ENCODE measurements at places on chromosomes 2 and 18.

- no peak for DNase-seq
Measured at GRCh38 chr2:172445851-172446250, 18.5 kb downstream of the ITGA6 start.

DNA sequence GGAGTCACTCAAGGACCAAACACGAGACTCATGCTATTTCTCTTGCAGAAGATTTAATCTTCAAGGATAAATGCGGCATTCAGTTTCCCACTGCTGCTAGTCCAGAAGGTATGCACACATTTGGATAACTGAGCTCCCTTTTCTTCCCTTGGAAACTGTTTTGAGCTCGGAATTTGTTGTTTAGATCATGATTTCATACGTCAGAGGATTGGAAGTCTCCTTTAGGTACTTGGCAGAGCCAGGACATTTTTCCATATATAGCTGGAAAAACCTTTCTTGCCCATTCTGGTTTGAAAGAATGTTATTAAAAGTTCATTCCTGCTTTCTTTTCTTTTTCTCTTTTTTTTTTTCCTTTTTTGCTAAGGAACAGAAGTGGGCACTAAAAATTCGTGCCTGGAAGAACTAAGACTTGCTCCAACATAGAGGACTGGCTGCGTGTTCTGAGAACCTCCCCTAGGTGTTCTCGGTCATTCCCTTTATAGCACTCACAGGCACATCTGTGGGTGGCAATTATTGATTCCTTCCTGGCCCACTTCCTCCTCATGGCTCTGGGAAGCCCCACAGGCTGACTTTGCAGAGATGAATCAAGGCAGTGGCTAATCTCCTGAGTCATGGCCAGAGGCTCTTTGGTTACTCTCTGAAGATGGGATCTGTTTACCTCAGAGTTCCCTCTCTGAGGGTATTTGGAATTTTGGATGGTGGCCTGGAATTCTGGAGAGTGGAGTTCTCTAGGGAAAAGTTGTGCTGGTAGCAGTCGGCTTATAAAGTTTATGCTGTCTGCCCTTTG, 104.8 kb downstream of the PLCL1 start:
- no peak for DNase-seq

GRCh38 chr2:58039170-58039611, 7.4 kb upstream of the VRK2 start:
- no peak for DNase-seq

GRCh38 chr18:46174342-46175041, 70.3 kb downstream of the HAUS1 start:
- no peak for DNase-seq

DNA sequence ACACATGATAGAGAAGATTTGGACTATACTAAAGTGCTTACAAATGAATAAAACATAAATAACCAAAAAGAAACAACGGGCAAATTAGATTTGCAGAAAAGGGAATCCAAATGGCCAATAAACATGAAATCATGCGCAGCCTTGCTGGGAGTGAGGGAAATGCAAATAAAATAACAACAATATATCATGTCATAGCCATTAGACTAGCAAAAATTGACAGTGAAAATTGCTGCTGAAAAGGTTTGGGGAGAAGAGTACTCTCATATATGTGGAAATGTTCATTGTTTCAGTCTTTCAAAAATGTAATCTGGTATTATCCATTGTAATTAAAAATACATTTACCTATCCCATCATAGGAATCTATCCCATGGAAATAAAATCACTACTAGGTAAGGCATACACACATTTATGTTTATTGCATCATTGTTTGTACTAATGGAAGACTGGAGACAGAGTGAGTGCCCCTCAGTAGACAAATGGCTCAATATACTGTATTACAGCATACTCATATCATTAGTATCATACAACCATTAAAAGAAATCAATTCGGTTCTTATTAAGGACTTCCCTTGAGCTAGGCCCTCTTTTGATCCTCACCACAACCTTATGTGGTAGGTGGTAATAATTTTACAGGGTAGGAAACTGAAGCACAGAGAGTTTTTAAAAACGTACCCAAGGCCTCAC, 94.1 kb upstream of the MSTN start:
- DNase-seq, result no peak

- DNase-seq, result no peak
Measured at GRCh38 chr18:62844850-62845643, 129.7 kb downstream of the PHLPP1 start.

DNA sequence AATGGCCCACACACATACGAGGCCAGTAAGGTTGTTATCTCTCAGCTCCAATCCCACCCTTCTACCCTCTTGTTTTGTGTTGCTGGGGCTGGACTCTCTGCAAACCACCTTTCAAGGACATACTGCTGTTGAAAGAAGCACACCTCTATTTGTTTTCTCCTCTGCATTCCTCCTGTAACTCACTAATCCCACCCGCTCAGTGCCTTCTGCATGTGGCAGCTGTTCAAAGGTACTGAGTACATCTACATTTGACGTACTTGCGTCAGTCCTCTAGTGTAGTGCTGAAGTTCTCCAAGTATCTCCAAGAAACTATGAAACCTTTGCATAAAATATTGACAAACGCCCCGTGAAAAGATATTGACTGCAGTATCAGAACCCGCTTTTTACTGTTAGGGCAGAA, 310.6 kb downstream of the AFF3 start:
- DNase-seq, result no peak

GRCh38 chr18:46793565-46793964, 36.7 kb upstream of the ST8SIA5 start:
- DNase-seq, result no peak

DNA sequence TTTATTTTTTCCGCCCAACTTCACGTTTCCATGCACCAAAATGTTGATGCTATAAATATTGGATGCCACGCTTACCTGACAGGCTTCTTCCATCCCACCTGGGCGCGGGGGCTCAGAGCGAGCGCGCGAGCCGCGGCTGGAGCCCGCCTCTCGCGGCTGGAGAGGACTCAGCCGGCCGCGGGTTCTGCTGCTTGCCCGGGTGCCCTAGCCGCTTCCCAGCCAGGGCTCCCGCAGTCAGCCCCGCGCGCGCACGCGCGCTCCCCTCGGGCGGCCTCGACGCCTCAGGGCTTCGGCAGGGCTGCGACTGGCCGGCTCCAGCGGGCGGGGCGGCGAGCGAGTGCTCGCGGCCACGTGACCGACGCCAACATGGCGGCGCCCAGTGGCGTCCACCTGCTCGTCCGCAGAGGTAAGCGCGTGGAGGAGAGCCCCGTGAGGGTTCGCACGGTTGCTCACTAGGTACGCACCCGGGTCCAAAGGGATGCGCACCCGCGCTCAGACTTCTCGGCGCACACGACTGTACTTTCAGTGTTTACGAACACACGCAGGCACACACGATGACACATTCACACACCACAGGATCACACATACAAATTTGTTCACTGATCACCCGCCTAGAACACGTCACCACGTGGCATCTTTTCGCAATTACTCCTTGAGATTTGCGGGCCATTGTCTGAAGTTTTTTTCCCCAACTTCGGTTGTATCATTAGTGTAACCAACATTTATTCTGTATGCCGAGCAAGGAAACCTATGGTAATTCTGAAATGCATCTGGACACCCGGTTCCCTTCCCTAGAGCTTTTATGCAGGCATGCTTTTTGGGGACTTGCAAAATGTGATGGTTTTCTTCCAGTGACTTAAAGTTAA, at the start of gene METAP1D:
Gene METAP1D (plus strand): TSS at position 350 of the 866 bp plus-strand sequence. CDS start 17 bp downstream, at position 367.
- DNase-seq, result peak; percentile 84
